Hematopoietic multipotent progenitor cell (in vitro differentiated cells): ENCODE measurements at places on chromosomes 3 and 15. TPM values are rescaled to one million over a fixed set of nuclear protein-coding genes. Genes with fewer than 3 reads are reported as not detected.

The LRRIQ4 gene
- total RNA-seq: under 0.01 TPM

The CFAP20DC gene
- 1.1 TPM for total RNA-seq

The ADAM10 gene
- total RNA-seq: 57.6 TPM

The KLF13 gene
- total RNA-seq: 66.2 TPM

The CLSTN2 gene
- under 0.01 TPM for total RNA-seq

The CD276 gene
- 1.3 TPM for total RNA-seq

The CD96 gene
- total RNA-seq: 1.1 TPM

The SLCO2A1 gene
- under 0.01 TPM for total RNA-seq

The CNTN6 gene
- total RNA-seq: not detected

The ZPLD1 gene
- not detected for total RNA-seq

The MESD gene
- total RNA-seq: 20.7 TPM

The AADACL2 gene
- not detected for total RNA-seq

The GUCA1C gene
- not detected for total RNA-seq

The MOBP gene
- under 0.01 TPM for total RNA-seq

The TMCO5A gene
- not detected for total RNA-seq

The PPP4R2 gene
- 11.6 TPM for total RNA-seq

The FAM3D gene
- not detected for total RNA-seq

The TM4SF18 gene
- total RNA-seq: 0.27 TPM

The C2CD4A gene
- total RNA-seq: under 0.01 TPM

The SLC2A2 gene
- total RNA-seq: not detected

The SOX14 gene
- not detected for total RNA-seq

The EIF4E3 gene
- total RNA-seq: 8.6 TPM

The PPP1R14D gene
- not detected for total RNA-seq

The FBLN2 gene
- total RNA-seq: 8.3 TPM

The NRG4 gene
- total RNA-seq: 0.54 TPM

The CFAP91 gene
- 0.54 TPM for total RNA-seq

The ZNF662 gene
- total RNA-seq: 7.3 TPM

The THSD4 gene
- under 0.01 TPM for total RNA-seq

The ACOX2 gene
- total RNA-seq: 5.7 TPM

The RSL24D1 gene
- 29.4 TPM for total RNA-seq

The GJD2 gene
- total RNA-seq: not detected

The LYSMD2 gene
- total RNA-seq: 30.4 TPM

The RASL12 gene
- total RNA-seq: not detected

The CP gene
- 10.2 TPM for total RNA-seq

The LCMT2 gene
- 5.7 TPM for total RNA-seq

The ZSCAN2 gene
- 14.3 TPM for total RNA-seq

The RASGRP1 gene
- total RNA-seq: 2.7 TPM

The CMTM7 gene
- total RNA-seq: 23.4 TPM

The TNNC1 gene
- 0.54 TPM for total RNA-seq

The DNAH12 gene
- total RNA-seq: under 0.01 TPM

The ABHD5 gene
- total RNA-seq: 6.7 TPM

The HYPK gene
- 9.2 TPM for total RNA-seq

The UNC45A gene
- 116 TPM for total RNA-seq

The TRIM42 gene
- total RNA-seq: not detected

The CCR9 gene
- 1.9 TPM for total RNA-seq

The IL17RC gene
- 31.2 TPM for total RNA-seq

The RLBP1 gene
- total RNA-seq: not detected
